ENCODE measurements at places on chromosomes 4 and X.

- no peak for DNase-seq
Measured at GRCh38 chr4:43564591-43564990, 672.1 kb downstream of the GRXCR1 start.

DNA sequence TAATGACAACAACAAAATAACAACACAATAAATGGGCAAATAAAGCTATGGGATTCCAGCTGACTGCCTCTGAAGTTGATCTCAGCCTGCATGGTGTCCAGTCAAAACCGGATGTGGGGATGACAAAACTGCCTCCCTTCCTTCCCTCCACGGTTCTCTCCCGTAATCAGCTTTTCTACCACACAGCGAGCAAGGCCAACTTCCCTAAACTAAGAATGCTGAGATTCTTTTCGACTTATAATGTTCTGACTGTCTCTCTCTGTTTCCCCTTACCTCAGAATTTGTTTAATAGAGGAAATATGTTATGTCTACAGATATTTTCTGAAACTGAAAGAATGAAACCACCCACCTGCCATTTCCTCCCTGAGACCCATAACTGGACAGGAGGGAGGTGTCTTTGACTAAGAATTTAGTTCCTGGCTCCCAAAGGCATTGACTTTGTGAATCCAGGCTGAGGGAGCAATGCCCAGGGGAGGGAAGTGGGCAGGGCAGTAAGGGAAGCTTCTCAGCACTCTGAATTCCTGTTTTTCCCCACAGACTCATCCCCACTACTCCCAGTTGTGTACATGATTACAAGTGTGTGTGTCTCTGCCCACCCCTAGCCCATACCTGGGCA lies 1.0 kb upstream of the TLR1 start:
- DNase-seq, result peak; percentile 46

DNA sequence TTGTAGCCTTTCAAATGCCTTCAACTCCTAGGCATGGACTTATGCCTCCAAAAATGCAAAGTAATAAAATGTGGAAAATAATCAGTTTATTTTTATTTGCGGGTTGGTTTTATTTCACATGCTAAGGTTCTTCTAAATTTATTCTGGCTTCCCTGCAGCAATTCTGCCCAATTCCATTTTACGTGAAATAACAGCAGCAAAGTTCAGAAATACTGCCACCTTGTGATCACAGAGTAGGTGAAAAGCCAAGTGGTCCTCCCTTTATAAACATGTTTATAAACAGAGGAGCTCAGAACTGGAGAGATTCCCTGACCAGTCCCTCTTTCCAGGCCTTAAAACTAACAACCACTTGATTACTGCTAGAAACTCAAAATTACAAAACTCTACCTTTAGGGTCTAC lies 14.7 kb upstream of the DCHS2 start:
- no peak for DNase-seq

DNA sequence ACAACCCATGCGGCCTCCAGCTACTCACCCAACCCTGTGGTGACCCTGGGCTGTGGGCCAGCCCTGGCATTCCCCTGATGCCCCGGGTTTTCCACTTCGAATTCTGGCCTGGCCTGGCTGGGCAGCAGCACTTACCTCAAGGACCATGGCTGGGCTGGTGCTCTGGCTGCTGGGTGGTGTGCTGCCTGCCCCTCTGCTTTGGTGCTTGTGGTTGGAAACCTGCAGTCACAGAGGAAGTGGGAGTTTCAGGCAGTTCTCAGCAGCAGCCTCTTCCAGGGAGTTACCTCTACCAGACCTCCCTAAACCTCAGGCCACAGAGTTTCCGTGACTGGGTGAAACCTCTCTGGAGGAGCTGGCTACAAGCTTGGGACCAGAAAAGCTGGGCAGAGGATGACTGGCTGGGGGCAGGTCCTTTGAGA lies at the start of gene CXCR3:
Gene CXCR3, minus strand, starts transcription at position 209 of the 419 bp plus-strand sequence. Its CDS starts 62 bp downstream, at position 147.
- DNase-seq, result no peak

GRCh38 chr4:55445921-55446577 lies 50.3 kb downstream of the TMEM165 start:
- DNase-seq, result no peak

DNA sequence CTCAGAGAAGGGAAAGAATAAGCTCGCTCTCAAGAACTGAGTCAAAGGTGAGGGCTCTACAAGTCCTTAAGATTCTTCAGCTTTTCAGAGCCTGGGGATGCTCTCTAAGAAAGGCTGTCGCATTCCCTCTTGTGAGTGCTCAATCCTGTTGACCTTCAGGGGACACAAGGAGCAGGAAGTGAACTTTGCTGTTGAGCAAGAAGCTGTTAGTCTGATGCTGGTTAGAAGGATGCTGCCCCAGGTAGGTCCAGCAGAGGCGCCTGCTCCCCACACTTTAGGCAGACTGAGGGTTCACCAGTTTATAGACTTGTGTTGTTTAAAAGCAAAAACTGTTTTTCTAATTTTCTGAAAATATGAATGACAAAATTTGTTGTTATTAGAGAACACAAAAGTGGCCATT lies 125.4 kb upstream of the SPOCK3 start:
- DNase-seq, result no peak

DNA sequence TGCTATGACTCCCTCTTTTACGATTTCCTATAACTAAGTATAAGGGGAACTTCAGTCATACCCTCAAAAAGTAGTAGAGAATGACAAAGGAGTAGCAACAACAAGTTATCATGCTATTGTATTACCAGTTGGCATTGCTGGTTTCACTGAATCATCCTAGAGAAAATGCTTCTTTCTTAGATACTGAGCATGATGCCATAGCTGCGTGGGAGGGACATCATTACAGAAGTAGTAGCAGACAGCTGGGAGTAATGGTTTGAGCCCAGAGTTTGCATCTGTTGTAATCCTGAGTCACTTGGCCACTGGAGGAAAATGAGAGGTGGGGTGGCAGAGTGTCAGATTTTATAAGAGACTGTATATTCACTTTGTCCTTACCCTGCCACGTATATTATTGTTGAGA lies 38.6 kb downstream of the MTMR1 start:
- DNase-seq, result peak; percentile 48

GRCh38 chrX:136121788-136122187 lies 25.5 kb upstream of the FHL1 start:
- no peak for DNase-seq

DNA sequence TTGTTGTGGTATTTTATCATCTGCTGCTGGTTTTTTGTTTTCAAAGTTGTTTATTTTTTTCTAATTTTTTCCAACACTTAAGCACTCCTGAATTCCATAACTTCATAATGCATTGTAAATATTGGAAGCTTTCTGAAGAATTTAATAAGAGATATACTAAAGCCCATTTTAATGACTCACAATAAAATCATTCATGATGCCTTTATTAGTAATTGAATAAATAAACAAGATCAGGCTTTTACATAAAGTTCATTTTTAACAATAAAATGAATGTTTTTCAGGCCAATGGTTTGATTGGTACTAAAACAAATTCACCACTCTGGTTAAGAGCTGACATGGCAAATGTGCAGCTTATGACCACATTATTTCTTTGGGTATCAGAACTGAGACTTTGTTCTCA lies 408.2 kb upstream of the SMIM31 start:
- DNase-seq, result no peak

DNA sequence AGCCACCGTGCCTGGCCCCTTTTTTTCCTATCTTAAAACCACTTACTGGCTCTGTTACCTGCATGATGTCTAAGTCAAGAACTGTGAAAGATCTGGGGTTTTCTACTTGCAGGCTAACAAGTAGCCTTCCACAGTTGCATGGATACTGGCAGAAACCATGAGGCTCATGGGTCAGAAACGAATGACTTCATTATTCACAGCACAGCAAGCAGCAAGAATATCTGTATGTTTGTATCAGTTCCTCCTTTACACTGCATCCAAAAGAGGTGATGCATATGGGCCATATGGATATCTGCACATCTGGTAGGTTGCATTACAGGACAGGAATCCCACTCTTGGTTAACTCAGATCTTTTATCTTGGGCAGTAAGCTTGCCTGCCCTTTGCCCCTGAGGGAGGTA lies 154.9 kb upstream of the NUDT6 start:
- no peak for DNase-seq

DNA sequence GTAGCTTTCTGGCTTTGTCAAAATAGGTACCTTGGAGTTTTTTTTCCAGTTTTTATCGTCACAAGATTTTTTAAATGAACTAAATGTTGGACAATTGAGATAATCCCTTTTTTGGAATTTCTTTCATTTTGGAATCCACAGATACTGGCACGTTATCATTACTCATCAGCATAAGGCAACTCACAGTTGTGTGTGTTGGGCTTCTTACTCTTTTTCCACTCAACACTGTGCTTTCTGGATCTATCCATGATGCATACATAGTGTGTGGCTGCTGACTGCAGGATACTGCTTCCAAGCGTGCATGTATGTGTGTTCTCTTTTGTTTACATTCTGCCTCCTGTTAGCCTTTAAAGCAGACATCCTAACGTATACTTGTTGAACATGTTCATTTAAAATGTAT lies 113.5 kb upstream of the FAM9A start:
- no peak for DNase-seq

DNA sequence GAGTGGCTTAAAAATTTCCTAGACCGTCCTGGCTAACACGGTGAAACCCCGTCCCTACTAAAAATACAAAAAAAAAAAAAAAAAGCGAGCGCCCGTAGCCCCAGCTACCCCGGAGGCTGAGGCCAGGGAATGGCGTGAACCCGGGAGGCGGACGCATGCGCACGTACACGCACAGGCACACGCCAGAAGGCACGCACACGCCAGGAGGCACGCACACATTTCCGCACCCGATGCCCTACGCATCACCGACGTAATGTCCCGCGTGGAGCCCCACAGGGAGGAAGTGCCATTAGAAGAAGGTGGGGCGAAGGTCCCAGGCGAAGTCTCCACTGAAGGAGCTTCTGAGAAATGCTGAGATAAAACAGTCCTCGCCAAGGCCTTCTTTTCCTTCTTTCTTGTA lies 41.4 kb downstream of the NLGN4X start:
- DNase-seq, result no peak

- no peak for DNase-seq
Measured at GRCh38 chrX:1466971-1467561, 14.4 kb upstream of the ASMTL start.

DNA sequence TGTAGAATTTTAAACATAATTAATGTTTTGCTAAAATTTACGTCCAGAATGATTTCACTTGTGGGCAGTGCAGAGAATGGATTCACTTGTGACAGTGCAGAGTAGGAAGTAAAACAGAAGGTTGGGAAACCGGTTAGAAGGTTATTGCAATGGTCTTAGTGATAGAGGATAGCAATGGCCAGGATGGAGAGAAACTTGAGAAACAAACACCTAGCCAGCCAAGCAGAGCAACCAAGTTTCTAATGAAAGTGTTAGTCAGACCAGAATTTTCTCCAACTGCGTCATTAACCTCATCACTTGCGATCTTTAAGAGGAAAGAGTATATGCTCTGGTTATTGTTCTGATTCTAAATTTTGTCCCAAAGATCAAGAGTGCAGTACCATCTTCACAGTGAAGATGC lies 50.0 kb upstream of the TBC1D9 start:
- no peak for DNase-seq

GRCh38 chr4:161010227-161010626 lies 1153.6 kb downstream of the FSTL5 start:
- no peak for DNase-seq

All from hippocampal formation (tissue), 2 donors.